ENCODE measurements at places on chromosomes 3 and 15.

- no peak for DNase-seq
These were observed 617.5 kb downstream of the RBMS3 start for GRCh38 chr3:29898171-29898965.

DNA sequence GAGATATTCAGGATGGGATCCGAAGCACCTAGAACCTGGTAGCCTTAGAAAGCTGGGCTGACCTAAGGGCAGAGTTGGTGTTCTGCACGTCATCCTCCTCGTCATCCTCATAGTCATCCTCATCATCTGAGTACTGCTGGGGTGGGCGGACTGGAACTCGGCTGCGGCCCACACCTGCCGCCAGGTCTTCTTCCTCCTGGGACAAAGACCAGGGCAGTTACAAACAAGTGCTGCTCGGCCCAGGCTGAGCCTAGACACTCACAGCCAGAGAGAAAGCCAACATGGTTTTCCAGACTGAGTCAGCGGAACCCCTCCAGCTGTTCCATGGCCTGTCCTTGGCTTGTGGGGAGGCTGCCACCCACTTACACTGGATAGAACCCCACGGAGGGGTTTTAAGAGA lies 40.5 kb downstream of the SEMA3G start:
- DNase-seq, result no peak

GRCh38 chr3:87000940-87001339 lies 10.0 kb upstream of the VGLL3 start:
- no peak for DNase-seq

GRCh38 chr3:11499144-11499543 lies 144.6 kb downstream of the VGLL4 start:
- no peak for DNase-seq

DNA sequence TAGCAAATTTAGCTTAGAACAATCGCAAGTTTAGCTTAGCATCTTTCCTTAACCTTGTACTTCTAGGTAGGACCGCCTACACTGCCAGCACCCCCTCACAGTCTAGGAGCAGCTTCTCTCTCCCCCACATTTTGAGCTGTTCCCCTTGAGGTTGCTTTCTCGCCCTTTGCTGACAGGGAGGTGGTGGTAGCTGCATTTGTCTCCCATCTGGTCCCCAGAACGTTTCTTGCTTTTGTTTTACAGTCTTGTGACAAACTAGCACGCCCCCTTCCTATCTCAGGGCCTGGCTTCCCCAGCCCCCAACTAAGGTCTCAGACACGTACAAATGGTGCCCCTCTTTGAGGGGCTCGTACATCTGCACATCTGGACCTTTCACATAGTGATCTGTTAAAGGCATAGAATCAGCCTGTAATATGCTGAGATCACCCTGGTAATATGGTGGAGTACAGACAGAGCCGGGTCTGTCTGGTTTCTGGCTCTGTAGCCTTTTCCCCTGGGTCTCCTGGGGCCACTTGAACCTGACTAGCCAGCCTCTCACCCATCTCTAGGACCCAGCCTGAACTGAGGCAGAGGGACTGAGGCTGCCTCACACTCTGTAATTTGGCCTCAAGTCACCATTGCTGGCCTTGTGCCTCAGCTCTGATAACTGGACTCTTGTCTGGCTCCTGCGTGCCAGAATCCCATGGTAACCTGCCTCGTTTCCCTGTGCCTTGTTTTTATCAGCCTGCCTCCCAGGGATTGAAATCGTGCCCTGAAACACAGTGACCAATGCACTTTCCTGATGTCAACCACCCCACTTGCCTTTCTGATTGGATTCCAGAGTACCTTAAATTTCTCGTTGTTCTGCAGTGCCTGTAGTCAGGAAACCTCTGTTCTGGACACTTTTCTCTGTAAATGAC lies 27.7 kb downstream of the CRTC3 start:
- peak; percentile 27 for DNase-seq

DNA sequence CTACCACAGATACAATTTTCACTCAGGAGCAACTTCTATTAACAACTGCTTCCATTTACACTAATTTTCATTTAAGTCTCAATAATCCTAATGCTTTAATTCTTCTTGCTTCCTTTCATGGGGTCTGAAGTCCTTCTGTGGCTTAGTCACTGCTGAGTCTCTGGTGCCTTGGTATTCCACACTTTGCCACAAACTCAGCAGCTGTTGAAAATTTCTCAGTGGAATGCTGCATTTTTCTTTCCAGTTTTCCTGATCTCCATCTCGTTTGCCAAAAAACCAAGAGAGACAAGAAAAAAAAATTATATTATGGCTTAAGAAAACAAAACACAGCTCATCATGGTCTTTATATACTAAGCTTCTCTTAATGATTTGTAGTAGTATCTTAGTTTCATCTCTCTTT lies 269.2 kb upstream of the AZI2 start:
- DNase-seq, result no peak

GRCh38 chr3:9233814-9234600 lies 15.4 kb downstream of the SRGAP3 start:
- DNase-seq, result no peak

DNA sequence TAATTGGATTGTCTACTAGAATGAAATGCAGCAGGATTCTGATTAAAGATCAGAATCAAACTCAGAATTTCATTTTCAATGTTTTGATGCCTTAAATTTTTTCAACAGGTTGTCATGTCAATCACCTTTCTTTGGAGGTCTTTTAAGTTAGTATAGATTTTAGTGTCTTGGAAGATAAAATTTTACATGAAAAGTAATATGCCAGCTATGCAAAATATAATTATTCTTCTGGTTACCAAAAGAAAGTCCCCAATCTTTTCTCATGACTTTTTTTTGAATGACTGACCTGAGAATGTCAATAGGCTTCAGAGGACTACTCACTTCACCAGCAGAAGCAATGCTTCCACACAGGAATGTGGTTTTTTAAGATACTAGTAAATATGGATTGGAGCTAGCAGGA lies 4.3 kb downstream of the FGF7 start:
- no peak for DNase-seq

DNA sequence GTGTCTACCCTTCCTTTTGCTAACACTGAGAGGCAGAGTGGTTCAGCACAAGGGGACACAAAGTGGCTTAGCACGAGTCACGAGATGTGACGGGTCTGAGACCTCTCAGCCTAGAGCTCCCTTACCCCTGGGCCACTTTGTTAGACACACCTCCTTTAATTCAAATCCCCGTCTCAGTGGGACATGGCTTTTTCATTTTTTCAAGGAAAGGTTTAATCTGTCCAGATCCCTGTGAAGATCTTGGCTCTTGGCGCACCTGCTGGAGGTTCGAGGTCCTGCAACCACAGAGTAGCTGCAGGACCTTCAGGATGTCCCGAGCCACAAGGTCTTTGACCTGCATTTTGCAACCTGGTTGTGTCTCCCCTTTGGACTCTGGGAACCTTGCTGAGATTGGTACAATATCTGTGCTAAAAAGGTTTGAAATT lies 52.0 kb downstream of the LPP start:
- DNase-seq, result peak; percentile 12

- DNase-seq, result no peak
These were observed 127.4 kb upstream of the HACD2 start for GRCh38 chr3:123712077-123712860.

DNA sequence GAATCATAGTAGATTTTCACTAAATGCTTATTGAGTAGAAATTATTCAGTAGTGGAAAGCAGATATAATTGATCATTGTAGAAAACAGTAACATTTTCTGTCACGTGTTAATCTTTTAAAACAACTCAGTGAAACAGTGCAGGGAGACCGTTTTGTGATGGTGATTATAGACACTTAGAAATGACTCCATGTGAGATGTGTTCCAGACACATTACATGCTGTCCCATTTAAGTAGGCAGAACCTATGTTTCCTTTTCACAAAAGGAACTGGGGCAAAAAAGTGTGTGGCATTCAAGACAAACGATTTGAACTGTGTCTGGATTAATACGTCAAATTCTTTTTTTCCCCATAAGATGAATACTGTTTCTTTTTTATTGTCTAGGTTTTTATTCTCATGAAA lies 126.5 kb downstream of the TCF12 start:
- no peak for DNase-seq

DNA sequence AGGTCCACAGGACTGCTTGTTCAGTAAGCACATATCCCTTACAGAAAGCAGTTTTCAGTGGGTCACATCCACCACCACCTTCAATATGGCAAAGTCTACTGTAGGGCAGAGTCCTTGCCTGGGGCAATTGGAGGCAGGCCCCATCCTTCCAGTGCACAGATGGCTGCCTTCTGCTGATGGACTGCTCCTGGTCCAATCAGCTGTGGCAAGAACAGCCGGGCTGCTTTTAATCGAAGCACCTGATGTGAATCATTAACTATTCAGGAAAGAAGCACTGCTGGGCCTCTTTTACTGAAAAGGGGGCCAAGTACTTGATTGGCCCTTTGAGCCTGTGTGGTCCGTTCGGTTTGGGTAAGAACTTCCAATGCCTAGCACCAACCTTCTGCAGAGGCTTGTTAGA lies 24.4 kb downstream of the LARS2 start:
- no peak for DNase-seq

DNA sequence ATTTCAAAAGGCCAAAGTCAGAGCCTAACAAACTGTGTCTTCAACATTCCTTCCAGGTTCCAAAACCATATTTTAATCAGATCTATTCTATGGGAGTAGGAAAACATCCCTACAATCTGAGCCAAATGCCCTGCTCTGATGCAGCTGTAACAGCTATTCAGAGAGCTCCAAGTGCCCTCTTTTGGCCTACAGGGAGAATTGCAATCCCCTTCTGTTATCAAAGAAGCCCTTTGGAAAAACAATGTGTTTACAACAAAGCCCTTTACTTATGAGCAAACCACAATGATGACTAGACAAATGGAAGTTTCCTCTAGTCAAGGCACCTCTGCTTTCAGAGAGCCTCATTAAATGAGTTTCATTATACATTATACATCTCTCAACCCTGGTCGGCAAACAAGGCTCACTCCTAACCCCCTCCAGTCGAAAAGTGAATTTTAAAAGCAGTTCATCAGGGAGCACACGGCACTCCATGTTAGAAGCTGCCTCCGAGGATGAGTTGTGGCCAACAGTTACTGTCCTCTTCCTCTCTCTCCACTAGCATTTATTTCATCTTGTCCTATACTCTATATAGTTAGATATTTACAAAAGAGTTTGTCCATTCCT lies 42.6 kb upstream of the TMCO5A start:
- DNase-seq, result peak; percentile 72

- no peak for DNase-seq
These were observed 85.1 kb downstream of the AP4E1 start for GRCh38 chr15:50993598-50993997.

GRCh38 chr3:24261521-24261920 lies 233.1 kb downstream of the THRB start:
- no peak for DNase-seq

GRCh38 chr15:84714821-84715220 lies 1.1 kb downstream of the SEC11A start:
- peak; percentile 35 for DNase-seq

- DNase-seq, result no peak
These were observed 396.3 kb upstream of the PROK2 start for GRCh38 chr3:72181251-72181650.

GRCh38 chr15:41501931-41502794 lies 8.5 kb downstream of the ITPKA start:
- DNase-seq, result peak; percentile 61
